Stimulated activated CD8-positive, alpha-beta memory T cell treated with anti-CD3 and anti-CD28 coated beads, Interleukin-2, amount 100 ng/mL, for 1 hour (primary cell): ENCODE measurements at places on chromosomes 4 and X.

GRCh38 chrX:96715481-96715880 lies 30.8 kb downstream of the DIAPH2 start:
- DNase-seq: no peak

- DNase-seq: no peak
These were observed 74.1 kb upstream of the MAOA start for GRCh38 chrX:43581888-43582539.

GRCh38 chrX:46575991-46576392 lies 2.4 kb downstream of the CHST7 start:
- DNase-seq: no peak

DNA sequence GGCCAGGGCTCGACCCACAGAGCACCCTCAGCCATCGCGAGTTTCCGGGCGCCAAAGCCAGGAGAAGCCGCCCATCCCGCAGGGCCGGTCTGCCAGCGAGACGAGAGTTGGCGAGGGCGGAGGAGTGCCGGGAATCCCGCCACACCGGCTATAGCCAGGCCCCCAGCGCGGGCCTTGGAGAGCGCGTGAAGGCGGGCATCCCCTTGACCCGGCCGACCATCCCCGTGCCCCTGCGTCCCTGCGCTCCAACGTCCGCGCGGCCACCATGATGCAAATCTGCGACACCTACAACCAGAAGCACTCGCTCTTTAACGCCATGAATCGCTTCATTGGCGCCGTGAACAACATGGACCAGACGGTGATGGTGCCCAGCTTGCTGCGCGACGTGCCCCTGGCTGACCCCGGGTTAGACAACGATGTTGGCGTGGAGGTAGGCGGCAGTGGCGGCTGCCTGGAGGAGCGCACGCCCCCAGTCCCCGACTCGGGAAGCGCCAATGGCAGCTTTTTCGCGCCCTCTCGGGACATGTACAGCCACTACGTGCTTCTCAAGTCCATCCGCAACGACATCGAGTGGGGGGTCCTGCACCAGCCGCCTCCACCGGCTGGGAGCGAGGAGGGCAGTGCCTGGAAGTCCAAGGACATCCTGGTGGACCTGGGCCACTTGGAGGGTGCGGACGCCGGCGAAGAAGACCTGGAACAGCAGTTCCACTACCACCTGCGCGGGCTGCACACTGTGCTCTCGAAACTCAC lies 3.6 kb downstream of the MID1IP1 start:
- DNase-seq: no peak

- DNase-seq: no peak
These were observed 43.7 kb downstream of the USP9X start for GRCh38 chrX:41128955-41129354.

DNA sequence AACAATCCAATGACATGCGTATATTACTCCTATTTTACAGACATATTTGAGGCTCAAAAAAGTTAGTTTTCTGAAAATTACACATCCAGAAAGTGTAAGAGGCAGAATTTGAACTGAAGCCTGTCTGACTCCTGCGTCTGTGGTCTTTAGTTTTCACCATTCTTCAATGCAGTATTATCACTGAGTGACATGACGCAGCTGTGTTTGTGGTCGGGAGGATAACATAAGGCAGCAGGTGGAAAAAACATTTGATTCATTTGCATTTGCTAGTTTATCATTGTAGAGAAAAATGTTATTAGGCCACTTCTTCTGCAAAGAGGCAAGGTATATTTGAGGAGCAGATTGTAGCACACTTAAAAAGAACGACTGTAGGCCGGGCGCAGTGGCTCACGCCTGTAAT lies 186.7 kb downstream of the TENM3 start:
- no peak for DNase-seq

- DNase-seq: no peak
These were observed 207.2 kb upstream of the CNKSR2 start for GRCh38 chrX:21167011-21167410.

- DNase-seq: no peak
These were observed 7.0 kb downstream of the USP46 start for GRCh38 chr4:52651996-52652672.

- no peak for DNase-seq
These were observed 264.3 kb downstream of the NPFFR2 start for GRCh38 chr4:72295966-72296557.

DNA sequence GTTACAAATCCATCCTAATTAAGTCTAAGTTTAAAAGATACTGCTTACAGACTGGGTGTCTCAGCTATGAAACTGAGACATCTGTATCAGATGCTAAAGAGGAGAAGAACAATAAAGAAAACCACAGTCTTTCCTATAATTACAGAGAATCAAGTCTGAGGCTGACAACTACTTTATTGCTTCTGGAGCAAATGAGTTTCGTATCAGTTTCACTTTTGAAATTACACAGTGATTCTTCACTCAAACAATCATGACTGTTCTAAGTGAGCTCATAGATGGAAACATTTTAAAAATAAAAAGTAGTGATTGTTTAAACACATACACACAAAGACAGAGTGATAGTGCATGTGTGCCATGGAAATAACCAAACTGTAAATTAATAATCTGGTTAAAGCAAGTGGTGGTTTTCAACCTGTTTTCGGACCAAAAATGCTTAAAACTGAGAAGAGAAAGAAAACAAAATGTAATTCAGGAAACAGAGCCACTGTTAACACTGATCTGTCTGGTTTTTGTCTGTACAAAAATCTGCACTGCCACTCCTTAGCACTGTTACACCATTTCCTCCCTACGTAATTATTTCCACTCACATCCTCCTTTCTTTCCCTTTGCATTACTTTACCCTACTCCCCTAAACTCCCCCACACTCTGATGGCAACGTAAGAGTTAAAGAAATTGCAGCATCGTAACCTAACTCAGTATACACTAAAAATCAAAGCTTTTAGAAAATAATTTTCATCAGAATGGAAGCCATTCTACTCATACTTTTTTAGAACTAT lies 12.5 kb downstream of the RFC1 start:
- no peak for DNase-seq

- no peak for DNase-seq
These were observed 128.2 kb downstream of the ANAPC10 start for GRCh38 chr4:144969821-144970220.

GRCh38 chr4:87498446-87498900 lies 30.7 kb downstream of the SPARCL1 start:
- DNase-seq: no peak

DNA sequence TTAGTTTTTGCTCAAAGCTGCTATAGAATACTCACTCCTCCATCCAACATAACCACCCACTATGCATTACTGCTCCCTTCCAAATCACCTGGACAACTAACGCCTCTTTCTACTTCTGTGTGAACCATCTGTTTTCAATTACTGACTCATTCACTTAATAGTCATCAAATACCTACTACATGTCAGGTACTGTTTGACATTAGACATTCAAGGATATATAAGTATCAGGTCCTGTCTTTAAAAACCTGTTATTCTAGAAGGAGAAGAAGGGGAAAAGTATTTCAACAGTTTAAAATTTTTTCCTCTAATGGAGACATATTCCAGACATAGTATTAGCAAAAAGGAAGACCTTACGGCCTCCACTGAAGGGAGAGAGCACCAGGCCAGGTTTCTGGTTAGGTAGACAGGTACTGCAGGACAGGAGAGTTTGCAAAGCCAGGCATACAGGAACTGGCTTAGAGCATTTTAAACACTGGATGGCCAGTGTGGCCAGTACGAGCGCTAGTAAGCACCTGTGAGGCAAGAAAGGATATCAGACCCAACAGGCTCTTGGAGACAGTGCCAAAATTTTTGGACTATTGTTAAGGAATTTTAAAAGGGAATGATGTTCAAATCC lies 39.0 kb downstream of the SH3RF1 start:
- no peak for DNase-seq

GRCh38 chr4:122718281-122718680 lies 14.2 kb upstream of the BBS12 start:
- no peak for DNase-seq

- DNase-seq: no peak
These were observed 35.6 kb upstream of the DCAF8L1 start for GRCh38 chrX:28016823-28017222.

- no peak for DNase-seq
These were observed 235.6 kb downstream of the TRIML1 start for GRCh38 chr4:188374871-188375270.

GRCh38 chrX:153829799-153830639 lies at the start of gene PDZD4:
Gene PDZD4, minus strand, starts transcription at chrX:153830544. Its CDS starts 246 bp downstream, at chrX:153830298.
- DNase-seq: no peak

GRCh38 chr4:169209388-169209883 lies 61.3 kb downstream of the SH3RF1 start:
- no peak for DNase-seq

- no peak for DNase-seq
These were observed 16.0 kb upstream of the FGF2 start for GRCh38 chr4:122810669-122811068.
